Activated T-helper 1 cell treated with anti-CD3 and anti-CD28 coated beads, Interleukin-2, amount 50 U/mL, for 16 hours (primary cell): ENCODE measurements at places on chromosomes 1 and 21.

DNA sequence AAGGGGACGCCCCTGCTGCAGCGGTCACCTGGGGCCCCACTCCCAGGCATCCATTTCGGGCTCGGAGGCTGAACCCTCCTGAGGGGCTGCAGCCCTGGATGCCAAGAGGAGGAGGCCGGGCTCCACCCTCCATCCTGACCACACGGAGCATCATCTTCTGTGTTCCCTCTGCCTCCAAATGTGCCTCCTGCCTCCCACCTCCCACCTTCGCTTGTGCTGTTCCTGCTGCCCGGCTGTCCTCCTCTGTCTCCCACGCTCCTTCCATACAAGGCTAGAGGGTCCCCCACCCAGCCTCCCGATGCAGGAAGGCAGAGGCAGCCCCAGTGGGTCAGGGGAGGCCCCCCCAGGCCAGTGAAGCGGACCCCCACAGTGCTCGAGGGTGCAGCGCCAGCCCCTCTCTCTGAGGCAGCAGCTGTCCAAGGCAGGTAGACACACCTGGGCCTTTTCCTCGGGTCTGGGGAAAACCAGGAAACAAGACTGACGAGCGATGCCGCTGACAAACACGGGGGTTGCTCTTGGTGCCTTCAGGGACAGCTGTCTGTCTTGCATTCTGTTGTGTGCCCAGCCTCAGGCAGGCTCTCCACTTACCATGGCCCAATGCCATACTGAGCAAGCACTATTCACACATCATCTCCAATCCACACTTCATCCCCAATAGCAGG, 16.8 kb upstream of the PLEKHG5 start:
- no peak for DNase-seq

GRCh38 chr1:89686520-89686919, 53.6 kb downstream of the LRRC8C start:
- no peak for DNase-seq

DNA sequence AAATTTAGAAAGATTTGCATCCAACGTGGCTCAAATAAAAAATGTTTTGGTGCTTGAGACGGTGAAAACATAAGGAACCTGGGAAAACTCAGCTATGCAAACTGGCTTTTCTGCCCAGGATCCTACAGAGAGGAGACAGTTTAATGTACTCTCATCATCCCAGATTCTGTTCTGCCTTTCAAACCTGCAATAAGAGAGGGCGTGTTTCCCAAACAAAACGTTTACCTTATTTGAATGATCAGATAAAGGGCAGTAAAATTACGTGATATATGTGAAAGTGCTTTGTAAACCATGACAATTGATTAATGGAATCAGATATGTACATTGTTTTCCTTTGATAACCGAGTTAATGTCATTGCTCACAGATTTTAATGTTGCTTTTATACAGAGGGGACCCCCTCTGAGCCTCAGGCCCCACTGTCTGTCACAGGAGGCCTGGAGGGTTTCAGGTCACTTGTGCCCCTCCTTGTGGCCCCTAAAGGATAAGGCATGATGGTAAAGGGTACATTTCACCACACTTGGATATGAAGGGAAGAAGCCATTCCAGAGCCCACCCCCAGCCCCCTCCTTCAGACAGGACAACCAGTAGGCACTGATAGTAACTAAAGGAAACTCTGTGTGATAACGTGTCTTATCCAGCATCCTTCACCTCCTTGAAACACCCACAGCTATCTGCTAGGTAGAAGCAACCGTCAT, 157.6 kb downstream of the EDEM3 start:
- no peak for DNase-seq

DNA sequence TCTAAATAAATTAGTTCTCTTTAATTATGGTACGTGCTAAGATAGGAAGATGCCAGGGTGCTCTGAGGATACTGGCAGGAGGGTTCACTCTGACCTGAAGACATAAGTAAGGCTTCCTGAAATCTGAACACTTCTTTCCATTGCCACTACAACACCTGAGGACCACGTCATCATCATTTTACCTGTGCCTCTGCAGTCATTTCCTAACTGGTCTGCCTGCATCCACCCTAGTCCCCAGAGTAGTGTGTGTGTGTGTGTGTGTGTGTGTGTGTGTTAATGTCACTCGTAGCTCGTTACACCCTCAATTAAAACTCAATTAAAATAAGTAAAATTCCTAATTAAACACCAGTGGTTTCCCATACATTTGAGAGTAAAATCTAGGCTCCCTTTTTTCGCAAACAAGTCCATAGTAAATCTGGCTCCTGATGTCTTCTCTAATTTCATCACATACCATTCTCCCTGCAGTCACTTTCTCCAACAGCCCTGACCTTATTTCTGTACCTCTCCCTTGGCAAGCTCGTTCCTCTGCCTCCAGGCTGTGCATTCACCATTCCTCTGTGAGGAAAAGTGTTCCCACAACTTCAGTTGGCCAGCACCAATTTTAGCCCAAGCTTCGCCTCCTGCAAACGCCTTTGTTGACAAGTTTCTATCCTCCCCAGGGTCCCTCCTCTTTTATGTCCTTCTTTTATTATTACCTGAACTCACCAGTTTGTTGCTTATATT, 8.7 kb downstream of the IL12RB2 start:
- no peak for DNase-seq

DNA sequence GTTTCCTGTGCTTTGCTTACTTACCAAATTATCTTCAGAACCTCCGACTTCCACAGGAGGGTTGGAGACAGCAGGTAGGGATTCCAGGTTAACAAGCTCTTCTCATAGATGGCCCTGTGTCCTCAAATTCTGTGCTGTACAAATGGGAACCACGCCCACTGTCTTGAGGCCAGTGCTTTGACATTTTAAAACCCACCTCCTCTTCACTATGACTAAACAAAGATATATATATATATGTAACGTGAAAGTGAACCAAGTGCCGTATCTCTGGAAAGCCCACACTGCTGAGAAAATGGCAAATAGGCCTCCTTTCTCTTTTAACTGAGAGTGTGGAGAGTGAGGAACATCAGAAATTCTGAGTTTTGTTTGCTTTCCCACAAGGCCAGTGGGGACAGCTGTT, 99.6 kb downstream of the ZBTB18 start:
- no peak for DNase-seq

DNA sequence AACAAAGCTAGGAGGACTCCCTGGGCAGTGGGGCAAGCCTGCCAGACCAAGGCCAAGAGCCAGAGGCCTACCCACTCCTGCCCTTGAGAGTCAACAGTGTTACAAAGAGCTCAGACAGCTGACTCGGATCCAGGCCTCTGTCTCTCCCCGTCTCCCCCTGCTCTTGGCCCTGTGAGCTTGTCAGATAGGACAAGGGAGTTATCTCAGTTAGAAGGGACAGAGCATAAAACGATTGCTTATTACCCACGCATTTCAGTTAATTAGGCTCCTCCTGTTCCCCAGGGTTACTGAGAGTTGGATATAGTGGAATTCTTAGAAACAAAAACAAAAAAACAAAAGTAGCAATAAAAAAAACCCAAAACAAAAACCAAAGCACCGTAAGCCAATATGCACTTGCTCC, 1.3 kb downstream of the SLC41A1 start:
- no peak for DNase-seq

GRCh38 chr1:153434746-153435455, 18.6 kb downstream of the S100A7A start:
- no peak for DNase-seq

- DNase-seq = no peak
These were observed 131.5 kb upstream of the ZNF648 start for GRCh38 chr1:182192966-182193365.
